ENCODE measurements at places on chromosomes 12 and 14. TPM values are rescaled to one million over a fixed set of nuclear protein-coding genes. Genes with fewer than 3 reads are reported as not detected.
A peak's percentile ranks its signal among the peaks of the same experiment; 100 is the strongest.

MFAP5 gene
- total RNA-seq, result 17.9 TPM

- peak; percentile 37 for DNase-seq
These were observed 1.4 kb upstream of the HSP90AA1 start for GRCh38 chr14:102088012-102088792.

PSMD9 gene
- 23.1 TPM for total RNA-seq

GRCh38 chr14:71270111-71270510 lies 362.9 kb downstream of the PCNX1 start:
- no peak for DNase-seq

GRCh38 chr12:65643171-65643570 lies 181.1 kb upstream of the HMGA2 start:
- no peak for DNase-seq

DNA sequence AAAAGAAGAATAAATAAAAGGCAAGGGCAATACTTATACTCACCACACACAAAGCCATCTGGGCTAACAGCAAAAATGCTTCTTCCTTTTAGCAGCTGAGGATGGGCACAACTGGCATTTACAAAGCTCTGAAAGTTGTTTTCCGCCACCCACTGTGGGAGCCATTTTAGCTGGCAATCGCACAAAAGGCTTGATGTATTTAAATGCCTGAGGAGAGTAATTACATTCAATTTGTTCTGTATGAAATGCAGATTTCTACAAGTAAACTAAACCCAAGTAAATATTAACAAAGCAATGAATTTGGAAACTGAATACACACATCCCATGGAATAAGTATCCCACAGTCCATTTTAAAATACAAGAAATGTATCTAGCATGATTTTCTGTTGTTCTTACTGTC lies 37.5 kb downstream of the LRIG3 start:
- DNase-seq, result no peak

GRCh38 chr14:64109819-64110554 lies 184.2 kb downstream of the ESR2 start:
- no peak for DNase-seq

DNA sequence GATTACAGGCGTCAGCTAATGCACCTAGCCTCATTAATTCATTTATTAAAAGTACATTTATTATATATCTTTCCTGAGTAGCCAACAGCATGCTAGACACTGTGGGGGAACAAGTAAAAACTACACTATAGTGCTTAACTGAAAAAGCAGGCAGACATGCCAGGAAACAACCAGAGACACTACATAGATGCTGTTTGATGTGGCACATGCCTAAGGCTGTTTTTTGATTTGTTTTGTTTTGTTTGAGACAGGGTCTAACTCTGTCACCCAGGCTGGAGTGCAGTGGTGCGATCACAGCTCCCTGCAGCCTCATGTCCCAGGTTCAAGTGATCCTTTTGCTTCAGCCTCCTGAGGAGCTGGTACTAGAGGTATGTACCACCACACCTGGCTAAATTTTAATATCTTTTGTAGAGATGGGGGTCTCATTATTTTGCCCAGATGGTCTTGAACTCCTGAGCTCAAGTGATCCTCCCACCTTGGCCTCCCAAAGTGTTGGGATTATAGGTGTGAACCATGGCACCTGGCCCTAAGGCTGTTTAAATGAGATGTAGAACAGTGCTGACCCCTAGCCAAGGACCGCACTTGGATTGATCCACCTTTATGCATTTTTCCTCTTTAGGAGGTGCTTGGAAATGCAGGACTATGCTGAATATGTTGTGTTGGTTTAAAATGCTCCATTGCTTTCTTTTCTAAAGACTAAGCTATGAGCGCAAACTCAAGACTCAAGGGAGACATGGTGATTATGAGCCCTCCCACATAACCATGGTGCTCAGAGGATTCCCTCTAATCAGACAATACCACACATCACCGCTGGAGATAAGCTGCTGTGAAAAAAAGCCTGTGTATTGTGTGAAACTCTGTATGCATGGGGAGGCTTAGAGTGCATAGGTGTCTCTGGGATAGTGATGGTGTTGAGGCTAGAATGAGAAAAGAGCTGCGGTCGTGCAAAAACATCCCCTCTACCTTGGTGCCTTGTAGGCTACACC lies 10.5 kb upstream of the C14orf93 start:
- no peak for DNase-seq

DNA sequence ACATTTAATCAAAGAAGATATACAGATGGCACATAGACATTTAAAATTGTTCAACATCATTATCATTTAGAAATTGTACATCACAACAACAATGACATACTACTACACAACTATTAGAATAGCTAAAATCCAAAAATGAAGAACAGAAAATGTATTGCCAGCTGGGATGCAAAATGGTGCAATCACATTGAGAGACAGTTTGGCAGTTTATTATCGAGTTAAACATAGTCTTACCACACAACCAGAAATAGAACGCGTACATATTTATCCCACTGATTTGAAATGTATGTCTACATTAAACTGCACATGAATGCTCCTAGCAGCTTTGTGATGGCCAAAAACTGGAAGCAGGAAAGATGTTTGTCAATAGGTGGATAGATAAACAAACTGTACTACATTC lies 791.5 kb upstream of the MGAT4C start:
- DNase-seq, result no peak

DNA sequence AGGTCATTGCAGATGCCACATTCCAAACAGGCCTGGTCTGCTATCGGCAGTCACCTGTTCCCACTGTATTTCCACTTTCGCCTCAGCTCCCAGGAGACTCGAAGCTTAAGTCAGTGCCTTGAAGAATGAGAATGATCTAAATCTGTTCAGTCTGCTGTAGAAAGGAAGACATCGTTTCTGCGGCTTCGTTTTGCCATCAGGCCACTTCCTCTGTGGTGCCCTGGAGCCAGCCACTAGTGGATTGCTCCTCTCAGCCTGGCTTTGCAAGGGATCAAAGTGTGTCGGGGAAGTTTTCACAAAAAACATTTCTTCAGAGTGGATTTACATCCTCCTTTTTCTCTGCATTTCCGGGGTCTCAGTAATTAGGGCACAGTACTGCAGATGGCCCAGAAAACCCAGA lies 66.7 kb downstream of the AACS start:
- DNase-seq, result no peak

DNA sequence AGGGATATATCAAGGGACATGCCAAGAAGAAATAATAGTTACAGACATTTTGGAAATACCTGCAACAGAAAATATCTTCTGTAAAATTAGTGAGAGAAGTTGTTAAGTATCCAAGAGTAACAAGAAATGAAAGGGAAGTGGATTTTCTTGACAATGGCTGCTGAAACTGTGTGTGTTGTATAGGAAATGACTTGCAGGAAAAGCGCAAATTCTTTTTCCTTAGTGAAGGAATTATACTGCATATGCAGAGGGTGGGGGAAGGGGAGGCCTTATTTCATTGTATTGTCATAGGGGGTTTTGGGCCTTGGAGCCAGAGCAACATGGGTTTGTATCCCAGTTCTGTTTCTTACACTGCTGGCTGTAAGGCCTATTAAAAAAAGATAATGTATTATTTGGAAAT lies 84.4 kb upstream of the DDHD1 start:
- no peak for DNase-seq

GRCh38 chr12:70002097-70002911 lies 177.3 kb downstream of the MYRFL start:
- DNase-seq, result peak; percentile 8

CLEC7A gene
- total RNA-seq, result not detected

ALG10B gene
- total RNA-seq, result 6.2 TPM

SOAT2 gene
- not detected for total RNA-seq

NKX2-1 gene
- not detected for total RNA-seq

ABCD2 gene
- under 0.01 TPM for total RNA-seq

GRCh38 chr12:9721394-9722092 lies 11.4 kb downstream of the CLECL1 start:
- no peak for DNase-seq

- no peak for DNase-seq
These were observed 129.0 kb upstream of the BCL2L14 start for GRCh38 chr12:11941606-11942337.

DNA sequence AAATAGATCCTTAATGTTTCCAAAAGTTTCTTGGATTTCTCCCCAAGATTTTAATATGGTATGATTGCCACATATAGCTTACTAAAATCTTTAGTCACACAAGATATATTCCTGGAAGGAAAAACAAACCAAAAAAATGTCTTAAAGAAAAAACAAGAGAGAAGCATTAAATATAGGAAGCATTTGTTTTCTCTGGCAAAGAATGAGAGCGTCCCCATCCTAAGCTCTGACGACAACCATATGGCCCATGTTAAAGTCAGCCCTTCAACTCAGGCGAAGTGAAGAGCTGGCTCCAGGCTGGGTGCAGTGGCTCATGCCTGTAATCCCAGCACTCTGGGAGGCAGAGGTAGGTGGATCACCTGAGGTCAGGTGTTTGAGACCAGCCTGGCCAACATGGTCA lies 35.6 kb downstream of the GCH1 start:
- no peak for DNase-seq

DNA sequence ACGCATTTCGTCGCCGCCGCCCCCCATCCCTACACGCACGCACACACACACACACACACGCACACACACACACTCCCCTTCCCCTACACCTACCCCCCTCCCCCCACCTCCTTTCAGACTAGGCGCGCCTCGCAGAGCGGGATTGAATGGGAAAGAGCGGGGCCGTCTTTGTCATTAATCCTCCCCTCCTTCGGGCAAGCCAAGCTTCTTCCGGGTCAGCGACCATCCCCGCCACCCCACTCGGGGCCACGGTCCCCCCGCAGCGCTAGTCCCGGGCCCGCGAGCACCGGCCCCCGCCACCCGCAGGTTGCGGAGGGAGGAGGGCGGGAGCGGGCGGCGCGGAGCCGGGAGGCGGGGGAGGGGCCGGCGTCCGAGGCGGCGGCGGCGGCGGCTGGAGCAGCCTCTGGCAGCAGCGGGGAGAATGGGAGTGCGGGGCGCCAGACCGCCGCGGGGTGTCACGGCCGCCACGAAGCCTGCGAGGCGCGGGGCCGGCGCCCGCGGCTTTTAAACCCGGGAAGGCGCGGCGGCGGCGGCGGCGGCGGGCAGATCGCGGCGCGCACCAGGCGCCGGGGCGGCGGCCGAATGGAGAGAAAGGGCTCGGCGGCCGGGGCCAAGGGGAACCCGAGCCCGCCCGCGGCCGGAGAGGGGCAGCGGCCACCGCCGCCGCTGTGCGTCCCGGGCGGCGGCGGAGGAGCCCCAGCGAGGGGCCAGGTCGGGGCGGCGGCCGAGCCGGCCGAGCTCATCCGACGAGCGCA lies at the start of gene TTC9:
TTC9 (plus strand) TSS at position 369 of the 755 bp plus-strand sequence; CDS start at position 583, 214 bp downstream.
- no peak for DNase-seq

- no peak for DNase-seq
These were observed 118.4 kb downstream of the SUDS3 start for GRCh38 chr12:118494776-118495175.

HELB gene
- 3.6 TPM for total RNA-seq

DNA sequence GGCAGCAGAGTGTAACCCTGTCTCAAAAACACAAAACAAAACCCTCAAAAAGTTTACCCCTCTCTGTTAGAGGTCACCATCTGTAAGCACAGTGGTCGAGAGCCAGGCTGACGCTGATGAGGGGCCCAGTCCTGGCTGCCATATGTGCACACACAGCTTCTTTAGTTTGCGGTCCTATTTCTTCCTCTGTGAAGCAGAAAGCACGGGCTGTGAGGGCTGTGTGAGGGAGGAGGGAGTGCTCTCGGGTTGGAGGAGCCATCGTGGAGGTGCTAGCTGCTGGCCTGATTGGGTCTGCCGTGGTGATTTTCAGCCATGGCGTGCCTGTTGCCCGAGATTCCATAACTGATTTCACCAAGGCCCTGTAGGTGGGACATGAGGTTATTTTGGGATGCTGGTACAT lies 3.5 kb downstream of the ULK1 start:
- DNase-seq, result peak; percentile 20

GLIPR1L1 gene
- not detected for total RNA-seq

- DNase-seq, result no peak
These were observed 256.6 kb downstream of the FOXN3 start for GRCh38 chr14:89160437-89160836.

ANO2 gene
- total RNA-seq, result 2.1 TPM

GRCh38 chr14:104558231-104559027 lies 21.1 kb upstream of the C14orf180 start:
- DNase-seq, result no peak

ARHGEF25 gene
- total RNA-seq, result 10.9 TPM

- no peak for DNase-seq
These were observed 7.5 kb upstream of the CHD4 start for GRCh38 chr12:6614513-6615172.

DNA sequence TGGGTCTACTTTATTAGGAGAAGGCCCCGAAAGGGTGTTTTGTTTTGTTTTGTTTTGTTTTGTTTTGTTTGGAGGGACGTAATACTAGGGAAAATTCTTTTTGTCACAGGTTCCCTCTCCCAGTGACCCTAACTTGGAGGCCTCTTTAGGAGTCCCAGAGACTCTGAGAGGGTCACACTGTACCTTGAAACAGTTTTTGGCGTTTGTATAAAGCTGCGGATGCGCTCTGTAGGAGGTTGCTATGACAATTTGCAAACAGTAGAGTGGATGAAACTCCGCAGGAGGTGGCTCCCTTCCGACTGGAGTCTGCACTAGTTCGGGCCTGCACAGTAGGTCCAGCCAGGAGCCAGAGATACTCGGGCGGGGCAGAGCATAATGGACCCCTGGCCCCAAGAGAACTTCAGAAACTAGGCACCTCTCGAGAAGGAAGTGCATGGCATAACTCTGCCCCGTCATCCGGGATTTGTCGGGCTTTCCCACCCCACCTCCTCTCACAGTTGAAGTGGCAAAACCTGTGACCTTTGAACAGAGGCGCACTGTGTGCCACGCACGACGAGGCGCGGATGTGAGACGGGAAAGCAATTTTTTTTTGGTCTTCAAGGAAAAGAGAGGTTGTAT lies 1.3 kb upstream of the DYRK2 start:
- DNase-seq, result peak; percentile 59

GRCh38 chr12:132503618-132504204 lies 13.8 kb downstream of the FBRSL1 start:
- DNase-seq, result peak; percentile 62

GRCh38 chr14:98769326-98769725 lies 502.7 kb downstream of the BCL11B start:
- DNase-seq, result no peak

DNA sequence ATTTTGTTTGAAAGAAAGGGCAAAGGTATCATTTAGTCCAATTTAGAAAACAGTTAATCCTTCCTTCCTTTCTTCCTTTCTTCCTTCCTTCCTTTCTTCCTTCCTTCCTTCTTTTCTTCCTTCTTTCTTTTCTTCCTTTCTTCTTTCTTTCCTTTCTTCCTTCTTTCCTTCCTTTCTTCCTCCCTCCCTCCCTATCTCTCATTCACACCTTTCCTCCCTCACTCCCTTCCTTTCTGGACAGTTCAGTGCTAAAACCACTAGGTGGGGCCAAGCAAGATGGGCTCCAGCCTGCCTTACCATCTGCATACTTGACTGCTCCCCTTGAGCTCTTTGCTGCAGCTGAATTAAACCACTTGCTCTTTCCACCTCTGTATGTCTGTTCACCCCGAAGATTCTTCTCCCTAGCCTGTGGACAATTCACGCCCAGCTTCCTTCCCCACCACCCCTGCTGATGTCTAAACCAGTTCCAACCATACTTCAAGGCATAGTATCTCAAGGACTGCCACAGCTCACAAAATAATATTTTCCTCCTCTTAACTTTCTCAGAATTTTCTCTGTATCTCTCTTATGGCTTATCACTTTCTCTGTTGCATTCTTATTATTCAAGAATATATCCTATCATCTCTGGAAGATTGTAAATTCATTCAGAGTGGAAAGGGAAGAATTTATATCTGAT lies 78.0 kb downstream of the DBX2 start:
- DNase-seq, result no peak

All from body of pancreas (tissue), 4 donors.